Lower leg skin (tissue), 4 donors: ENCODE measurements at places on chromosomes 1 and 21. TPM values are rescaled to one million over a fixed set of nuclear protein-coding genes. Genes with fewer than 3 reads are reported as not detected.

IL19 gene
- not detected for total RNA-seq

KRTAP11-1 gene
- total RNA-seq, result not detected

AGBL4 gene
- total RNA-seq, result 0.53 TPM

GNG4 gene
- 0.12 TPM for total RNA-seq

USH2A gene
- total RNA-seq, result not detected

OR2AJ1 gene
- total RNA-seq, result not detected

SLAMF6 gene
- 0.23 TPM for total RNA-seq

GFI1 gene
- total RNA-seq, result 0.91 TPM

S100A9 gene
- 53.2 TPM for total RNA-seq

DDR2 gene
- total RNA-seq, result 15.1 TPM

LENEP gene
- total RNA-seq, result not detected

LACTBL1 gene
- not detected for total RNA-seq

GJB3 gene
- 211 TPM for total RNA-seq
